ENCODE measurements at places on chromosomes 3 and 15. TPM values are rescaled to one million over a fixed set of nuclear protein-coding genes. Genes with fewer than 3 reads are reported as not detected.

DNA sequence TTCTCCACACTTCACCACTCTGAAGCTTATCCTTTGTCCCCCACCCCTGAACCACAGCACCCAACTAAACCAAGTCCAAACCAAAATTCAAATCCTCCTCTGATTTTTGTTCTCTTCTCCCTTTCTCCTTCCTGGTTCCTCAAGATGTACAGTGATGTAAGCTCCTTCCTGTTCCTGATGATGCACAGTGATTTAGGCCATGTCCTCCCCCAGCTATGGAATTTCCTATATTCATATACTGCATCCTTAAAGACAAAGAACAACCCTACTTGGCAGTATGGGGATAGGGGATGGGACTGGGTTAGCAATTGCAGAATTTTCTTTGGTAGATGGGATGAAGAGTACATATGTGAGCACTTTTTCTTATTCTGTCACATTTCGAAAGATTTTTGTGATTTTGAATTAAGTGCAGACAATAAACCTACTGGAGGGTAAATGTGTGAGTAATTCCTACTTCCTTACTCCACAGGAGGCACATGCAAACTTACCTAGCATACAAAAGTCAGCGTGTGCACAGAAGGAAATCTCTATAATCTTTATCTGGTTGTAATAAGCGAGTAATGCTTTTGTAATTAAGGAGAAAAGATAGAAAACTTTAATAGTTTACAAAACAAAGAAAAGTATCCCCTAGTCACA, 125.0 kb downstream of the ANO10 start:
- DNase-seq: no peak
- no peak overlapping the region for H3K27ac ChIP-seq
- H3K4me1 ChIP-seq: no peaks in the 10 kb centered on the region
- H3K4me3 ChIP-seq: no peak overlapping the region

DNA sequence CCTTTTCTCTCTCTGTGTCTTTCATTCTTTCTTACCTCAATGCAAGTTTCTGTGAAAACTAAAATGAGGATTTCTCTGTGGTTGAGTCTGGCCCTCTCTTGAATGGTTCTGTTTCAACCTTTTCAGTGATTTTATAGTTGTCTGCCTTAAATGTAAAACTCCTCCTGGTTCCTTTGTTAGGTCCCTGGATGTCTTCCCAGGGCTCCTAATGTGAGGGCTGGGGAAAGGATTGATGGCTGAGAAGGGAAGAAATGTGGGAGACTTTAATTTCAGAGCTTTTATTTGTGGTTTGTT, 90.6 kb upstream of the GRM7 start:
- peak overlapping the region; percentile 13 for H3K4me3 ChIP-seq
- no peaks in the 10 kb centered on the region for H3K4me1 ChIP-seq
- no peaks in the 10 kb centered on the region for H3K36me3 ChIP-seq
- DNase-seq: no peak

- DNase-seq: no peak
- peaks cover 4% of the 10 kb centered on the region for H3K36me3 ChIP-seq
- no peak overlapping the region for H3K27ac ChIP-seq
- no peaks in the 10 kb centered on the region for H3K4me1 ChIP-seq
- no peaks in the 10 kb centered on the region for H3K27me3 ChIP-seq
Observed at GRCh38 chr3:113812854-113813253, 25.7 kb upstream of the GRAMD1C start.

GRCh38 chr3:121584418-121584817, 8.8 kb upstream of the FBXO40 start:
- H3K27ac ChIP-seq: no peak overlapping the region
- no peak overlapping the region for H3K4me3 ChIP-seq
- H3K4me1 ChIP-seq: no peaks in the 10 kb centered on the region
- DNase-seq: no peak

DNA sequence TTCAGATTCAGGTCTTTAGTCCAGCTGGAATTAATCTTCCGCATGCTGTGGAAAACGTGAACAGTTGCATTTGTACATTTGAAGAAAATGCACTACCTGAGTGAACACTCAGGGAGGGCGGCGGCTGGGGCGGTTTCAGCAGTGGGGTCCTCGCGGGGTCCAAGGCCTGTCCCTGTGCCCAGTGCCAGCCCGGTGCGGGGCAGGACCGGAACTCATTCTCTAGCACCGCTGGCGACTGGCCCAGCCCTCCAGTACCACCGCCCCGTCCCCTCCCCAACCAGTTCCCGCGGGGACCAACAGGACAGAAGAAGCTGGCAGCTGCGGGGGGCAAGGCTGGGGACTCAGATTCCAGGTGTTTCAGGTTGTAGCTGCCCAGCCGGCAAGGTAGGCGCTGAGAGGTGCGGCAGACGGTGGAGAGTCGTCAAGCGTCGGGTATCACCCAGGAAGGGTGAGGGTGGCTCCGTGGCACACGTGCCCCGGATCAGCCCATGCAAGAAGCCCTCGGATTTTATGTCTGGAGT, 72.2 kb upstream of the ARNT2 start:
- H3K36me3 ChIP-seq: no peaks in the 10 kb centered on the region
- no peaks in the 10 kb centered on the region for H3K4me1 ChIP-seq
- H3K27ac ChIP-seq: no peak overlapping the region
- H3K4me3 ChIP-seq: no peak overlapping the region

GRCh38 chr15:51311510-51311909, 26.9 kb downstream of the CYP19A1 start:
- no peak overlapping the region for H3K4me3 ChIP-seq
- no peaks in the 10 kb centered on the region for H3K36me3 ChIP-seq
- DNase-seq: no peak
- no peaks in the 10 kb centered on the region for H3K4me1 ChIP-seq

SHC4 gene
- 0.30 TPM for total RNA-seq

TEX55 gene
- total RNA-seq: not detected

- no peaks in the 10 kb centered on the region for H3K27me3 ChIP-seq
- DNase-seq: no peak
- H3K4me3 ChIP-seq: no peak overlapping the region
- H3K36me3 ChIP-seq: no peaks in the 10 kb centered on the region
- no peaks in the 10 kb centered on the region for H3K4me1 ChIP-seq
Observed at GRCh38 chr15:67570875-67571647, 28.6 kb downstream of the MAP2K5 start.

CRABP1 gene
- total RNA-seq: 1.3 TPM

CSTA gene
- total RNA-seq: not detected

- peak overlapping the region; percentile 32 for H3K27ac ChIP-seq
- H3K36me3 ChIP-seq: no peaks in the 10 kb centered on the region
- no peak overlapping the region for H3K4me3 ChIP-seq
- no peak for DNase-seq
- H3K27me3 ChIP-seq: no peaks in the 10 kb centered on the region
Observed at GRCh38 chr3:184716622-184717398, 4.9 kb upstream of the MAGEF1 start.

DNA sequence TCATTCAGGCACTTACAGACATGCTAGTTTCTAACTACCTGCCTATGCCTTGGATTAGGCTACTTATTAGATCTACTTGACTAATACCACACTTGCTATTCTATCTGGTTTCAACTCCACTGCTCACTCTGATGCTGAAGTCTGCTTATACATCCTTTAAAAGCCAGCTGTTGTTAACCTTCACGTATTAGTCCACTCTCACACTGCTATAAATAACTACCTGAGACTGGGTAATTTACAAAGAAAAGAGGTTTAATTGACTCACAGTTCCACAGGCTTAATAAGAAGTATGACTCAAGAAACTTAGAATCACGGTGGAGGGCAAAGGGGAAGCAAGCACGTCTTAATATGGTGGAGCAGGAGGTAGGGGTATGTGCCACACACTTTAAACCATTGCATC, 47.7 kb upstream of the ANKRD28 start:
- no peak for DNase-seq
- H3K27me3 ChIP-seq: no peaks in the 10 kb centered on the region
- H3K4me3 ChIP-seq: no peak overlapping the region

- H3K4me3 ChIP-seq: no peak overlapping the region
- H3K27ac ChIP-seq: no peak overlapping the region
- no peak for DNase-seq
- no peaks in the 10 kb centered on the region for H3K36me3 ChIP-seq
- no peaks in the 10 kb centered on the region for H3K4me1 ChIP-seq
- H3K27me3 ChIP-seq: no peaks in the 10 kb centered on the region
Observed at GRCh38 chr15:52104532-52105004, 8.0 kb downstream of the BCL2L10 start.

IL5RA gene
- total RNA-seq: 0.15 TPM

IQCF6 gene
- total RNA-seq: not detected

GRCh38 chr3:42717306-42717705, 14.7 kb upstream of the HHATL start:
- no peaks in the 10 kb centered on the region for H3K36me3 ChIP-seq
- H3K27me3 ChIP-seq: no peaks in the 10 kb centered on the region
- no peak overlapping the region for H3K27ac ChIP-seq
- DNase-seq: no peak
- no peak overlapping the region for H3K4me3 ChIP-seq

GRCh38 chr3:5339967-5340535, 152.5 kb downstream of the EDEM1 start:
- H3K27ac ChIP-seq: no peak overlapping the region
- H3K36me3 ChIP-seq: no peaks in the 10 kb centered on the region
- no peaks in the 10 kb centered on the region for H3K4me1 ChIP-seq
- H3K27me3 ChIP-seq: no peaks in the 10 kb centered on the region
- H3K4me3 ChIP-seq: no peak overlapping the region

GRCh38 chr3:13420045-13420830, at the start of gene NUP210:
Gene NUP210, minus strand, starts transcription at chr3:13420322. Its CDS starts 96 bp downstream, at chr3:13420226.
- H3K36me3 ChIP-seq: no peaks in the 10 kb centered on the region
- H3K4me3 ChIP-seq: peak within 1 kb of the TSS; percentile 69
- peaks cover 3% of the 10 kb centered on the region for H3K4me1 ChIP-seq
- peak within 1 kb of the TSS; percentile 65 for H3K27ac ChIP-seq
- peak; percentile 63 for DNase-seq
- H3K27me3 ChIP-seq: no peaks in the 10 kb centered on the region

SLC28A1 gene
- not detected for total RNA-seq

DNA sequence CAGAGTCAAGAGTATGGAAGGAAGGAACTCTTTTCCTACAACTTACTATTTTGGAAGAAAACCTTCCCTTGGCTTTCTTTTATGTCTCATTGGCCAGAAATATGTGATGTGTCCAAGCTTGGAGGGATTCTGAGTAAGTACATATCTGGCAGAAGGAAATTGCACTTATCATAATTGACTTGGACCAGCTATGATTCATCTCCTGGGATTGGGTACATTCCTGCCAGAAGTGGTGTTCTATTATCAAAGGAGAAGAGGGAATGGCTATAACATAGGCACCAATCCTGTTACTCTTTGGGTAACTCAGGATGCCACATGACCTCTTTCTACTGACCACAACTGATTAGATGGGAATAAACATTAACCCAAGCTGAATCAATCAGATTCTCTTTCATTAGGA, 13.5 kb upstream of the DAZL start:
- no peak overlapping the region for H3K4me3 ChIP-seq
- no peaks in the 10 kb centered on the region for H3K4me1 ChIP-seq
- H3K36me3 ChIP-seq: no peaks in the 10 kb centered on the region
- no peaks in the 10 kb centered on the region for H3K27me3 ChIP-seq

GRCh38 chr3:35651851-35652250, 12.5 kb downstream of the ARPP21 start:
- no peak overlapping the region for H3K27ac ChIP-seq
- no peak overlapping the region for H3K4me3 ChIP-seq
- no peaks in the 10 kb centered on the region for H3K4me1 ChIP-seq
- H3K27me3 ChIP-seq: no peaks in the 10 kb centered on the region

EIF5A2 gene
- 6.1 TPM for total RNA-seq

- no peaks in the 10 kb centered on the region for H3K4me1 ChIP-seq
- H3K4me3 ChIP-seq: no peak overlapping the region
- DNase-seq: peak; percentile 56
- H3K27me3 ChIP-seq: no peaks in the 10 kb centered on the region
Observed at GRCh38 chr15:53072077-53072476, 281.9 kb upstream of the ONECUT1 start.

DNA sequence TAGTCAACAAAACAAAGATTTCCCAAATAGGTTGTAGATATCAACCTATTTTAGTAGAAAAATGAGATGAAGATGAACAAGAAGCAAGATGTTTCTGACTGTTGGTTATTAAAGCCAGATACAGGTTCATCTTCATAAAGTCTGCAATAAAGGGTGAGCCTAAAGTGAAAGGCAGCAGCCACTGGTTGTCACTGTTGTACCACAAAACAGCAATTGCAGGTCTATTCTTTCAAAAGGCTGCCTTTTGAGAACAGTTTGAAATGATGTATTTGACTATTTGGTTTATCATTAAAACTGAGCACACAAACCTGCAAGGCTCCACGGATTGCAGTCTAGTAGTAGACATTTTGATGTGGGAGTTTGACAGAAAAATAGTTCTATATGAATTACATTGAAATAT, 543.4 kb downstream of the GBE1 start:
- no peaks in the 10 kb centered on the region for H3K36me3 ChIP-seq
- H3K27me3 ChIP-seq: no peaks in the 10 kb centered on the region
- H3K4me1 ChIP-seq: no peaks in the 10 kb centered on the region
- no peak overlapping the region for H3K27ac ChIP-seq
- H3K4me3 ChIP-seq: no peak overlapping the region

- H3K4me1 ChIP-seq: no peaks in the 10 kb centered on the region
- peaks cover 1% of the 10 kb centered on the region for H3K36me3 ChIP-seq
- H3K27me3 ChIP-seq: no peaks in the 10 kb centered on the region
- DNase-seq: no peak
- H3K27ac ChIP-seq: no peak overlapping the region
Observed at GRCh38 chr3:158808697-158809096, 6.8 kb downstream of the MFSD1 start.

- no peak overlapping the region for H3K4me3 ChIP-seq
- no peak for DNase-seq
- no peaks in the 10 kb centered on the region for H3K36me3 ChIP-seq
- H3K27ac ChIP-seq: no peak overlapping the region
- no peaks in the 10 kb centered on the region for H3K4me1 ChIP-seq
Observed at GRCh38 chr3:81311321-81311720, 450.1 kb downstream of the GBE1 start.

DNA sequence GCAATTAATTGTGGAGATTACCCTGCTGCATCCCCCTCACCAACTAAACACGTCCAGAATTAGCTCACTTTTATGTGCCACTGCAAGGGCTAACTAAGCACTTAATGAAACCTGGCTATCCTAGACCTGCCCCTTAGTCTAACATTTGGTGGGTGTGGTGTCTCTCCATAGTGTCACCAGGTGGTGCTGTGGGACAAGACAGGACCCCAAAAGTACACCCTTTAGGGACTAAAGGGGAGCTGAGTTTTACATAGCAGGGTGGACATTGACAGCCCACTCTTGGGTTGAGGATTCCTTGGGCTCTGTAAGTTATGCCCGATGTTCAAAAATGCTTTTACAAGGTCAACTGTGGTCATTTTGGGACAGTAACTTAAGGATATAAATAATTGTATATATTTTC, 5.7 kb downstream of the DUT start:
- H3K4me3 ChIP-seq: no peak overlapping the region
- peaks cover 6% of the 10 kb centered on the region for H3K4me1 ChIP-seq
- H3K36me3 ChIP-seq: no peaks in the 10 kb centered on the region
- no peak overlapping the region for H3K27ac ChIP-seq
- DNase-seq: no peak

EEF1AKMT4 gene
- 4.1 TPM for total RNA-seq

CHST14 gene
- 4.5 TPM for total RNA-seq

GRCh38 chr15:47888385-47889100, 171.2 kb downstream of the SEMA6D start:
- H3K27ac ChIP-seq: no peak overlapping the region
- DNase-seq: no peak
- no peaks in the 10 kb centered on the region for H3K27me3 ChIP-seq
- no peaks in the 10 kb centered on the region for H3K4me1 ChIP-seq
- H3K4me3 ChIP-seq: no peak overlapping the region
- no peaks in the 10 kb centered on the region for H3K36me3 ChIP-seq
